ENCODE measurements at places on chromosomes 4 and X.

DNA sequence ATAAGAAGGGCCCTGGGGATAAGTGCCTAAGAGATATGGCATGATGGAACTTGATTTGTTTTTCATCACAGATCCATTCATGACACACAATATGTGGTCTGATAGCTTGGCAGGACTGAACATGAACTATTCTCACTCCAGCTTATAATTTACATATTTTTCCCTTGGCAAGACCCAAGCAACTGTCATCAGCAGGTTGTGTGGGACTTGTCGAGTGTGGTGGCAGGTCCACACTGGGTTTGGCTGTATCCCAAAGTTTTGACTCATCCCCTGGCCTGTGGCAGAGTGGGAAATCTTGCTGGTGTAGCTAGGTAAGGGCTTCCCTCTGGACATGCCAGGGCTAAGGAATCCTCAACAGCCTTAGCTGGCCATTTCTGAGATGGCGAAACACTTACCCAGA lies 81.0 kb upstream of the STIM2 start:
- no peak for DNase-seq

DNA sequence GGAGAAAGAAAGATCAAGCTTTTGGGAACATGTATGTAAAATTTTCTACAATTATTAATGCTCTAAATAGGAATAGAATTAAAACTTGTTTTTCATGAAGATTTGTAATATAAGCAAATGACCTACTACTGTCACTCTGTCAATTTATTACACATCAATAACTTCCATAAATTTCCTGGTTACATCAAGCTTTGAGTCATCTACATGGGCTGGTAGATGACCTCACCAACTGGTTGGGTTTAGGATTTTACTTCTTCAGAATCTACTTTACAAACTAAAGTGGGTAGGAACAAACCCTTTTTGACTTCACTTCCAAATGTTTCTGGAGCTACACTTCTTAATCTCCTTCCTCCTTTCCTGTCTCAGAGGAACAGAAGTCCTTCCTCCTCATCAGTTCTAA lies 12.0 kb upstream of the LRAT start:
- no peak for DNase-seq

- DNase-seq: no peak
Measured at GRCh38 chr4:152189451-152190179, 346.3 kb downstream of the FBXW7 start.

GRCh38 chr4:21952549-21952948 lies 4.0 kb upstream of the KCNIP4 start:
- no peak for DNase-seq

- no peak for DNase-seq
Measured at GRCh38 chr4:148170408-148171365, 271.5 kb downstream of the NR3C2 start.

GRCh38 chr4:131344761-131345160 lies 1804.3 kb upstream of the PCDH10 start:
- DNase-seq: no peak

GRCh38 chr4:101682946-101683345 lies 107.6 kb upstream of the BANK1 start:
- DNase-seq: no peak

GRCh38 chrX:15976396-15976795 lies 121.8 kb upstream of the AP1S2 start:
- DNase-seq: no peak
